ENCODE measurements at places on chromosomes 16 and 17. TPM values are rescaled to one million over a fixed set of nuclear protein-coding genes. Genes with fewer than 3 reads are reported as not detected.
A peak's percentile ranks its signal among the peaks of the same experiment; 100 is the strongest.

GRCh38 chr16:67055712-67056487, 27.0 kb downstream of the CBFB start:
- DNase-seq, result no peak

DNA sequence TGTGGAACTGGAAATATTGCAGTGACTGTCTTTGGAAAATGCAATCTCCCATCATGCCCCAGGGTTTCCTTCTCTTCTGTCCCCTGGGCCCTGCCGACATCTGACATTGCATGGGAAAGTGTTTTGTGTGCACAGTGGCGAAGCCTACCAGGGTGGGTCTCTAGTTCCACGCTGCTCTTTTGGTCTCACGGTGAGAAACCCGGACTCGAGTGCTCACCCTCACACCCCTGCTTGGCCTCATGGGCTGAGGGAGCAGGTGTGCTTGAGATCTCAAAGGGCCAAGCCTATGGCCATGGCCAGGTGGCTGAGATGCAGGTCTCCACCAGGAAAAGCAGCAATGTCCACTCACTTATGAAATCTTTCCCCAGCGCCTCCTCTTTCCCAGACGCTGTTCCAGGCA, 32.0 kb downstream of the SPNS3 start:
- no peak for DNase-seq

DNA sequence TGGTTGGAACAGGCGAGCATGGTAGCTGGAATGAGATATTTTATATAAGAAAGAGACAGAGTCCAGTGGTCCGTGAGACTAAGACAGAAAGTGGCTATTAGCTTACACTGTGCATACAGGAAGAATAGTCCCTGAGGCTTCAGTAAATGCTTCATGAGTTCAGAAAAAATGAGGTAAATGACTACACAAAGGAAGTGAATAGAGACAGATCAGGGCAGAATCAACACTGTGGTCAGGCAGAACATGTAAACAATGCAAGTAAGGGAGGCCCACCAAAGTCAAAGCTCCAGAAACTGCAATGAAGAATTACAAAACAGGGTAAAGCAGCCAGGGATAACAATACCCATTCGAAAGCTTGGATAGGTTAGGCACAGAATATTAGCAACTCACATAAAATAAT, 4.8 kb downstream of the ABCA10 start:
- DNase-seq, result no peak

DNA sequence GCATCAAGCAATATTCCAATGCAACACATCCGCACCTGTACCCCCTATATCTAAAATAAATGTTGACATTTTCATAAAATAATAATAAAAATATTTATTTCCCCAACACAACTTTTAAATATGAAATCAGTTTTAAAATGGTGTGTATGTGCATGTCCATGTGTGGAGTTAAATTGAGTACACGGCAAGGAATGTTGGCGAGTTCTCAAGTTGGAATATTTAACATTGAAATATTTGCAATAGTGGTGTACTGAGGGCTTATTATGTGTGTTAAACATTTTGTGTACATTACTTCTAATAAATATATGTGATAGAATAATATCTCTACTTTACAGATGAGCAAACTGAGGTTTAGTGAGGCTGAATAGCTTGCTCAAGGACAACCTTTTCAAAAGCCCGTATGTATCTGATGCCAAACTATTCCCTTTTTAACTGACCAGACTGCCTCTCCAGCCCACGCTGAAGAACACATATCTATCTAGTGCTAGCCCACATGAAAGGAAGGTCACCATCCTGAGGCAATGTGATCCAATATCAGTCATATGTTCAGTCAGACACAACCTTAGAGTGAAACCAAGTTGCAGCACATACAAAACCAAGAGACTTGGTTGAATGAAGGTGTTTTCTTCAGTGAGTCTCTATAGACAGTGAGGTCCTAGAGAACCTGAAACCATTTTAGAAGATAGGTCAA, 192.2 kb upstream of the CDH11 start:
- no peak for DNase-seq

DNA sequence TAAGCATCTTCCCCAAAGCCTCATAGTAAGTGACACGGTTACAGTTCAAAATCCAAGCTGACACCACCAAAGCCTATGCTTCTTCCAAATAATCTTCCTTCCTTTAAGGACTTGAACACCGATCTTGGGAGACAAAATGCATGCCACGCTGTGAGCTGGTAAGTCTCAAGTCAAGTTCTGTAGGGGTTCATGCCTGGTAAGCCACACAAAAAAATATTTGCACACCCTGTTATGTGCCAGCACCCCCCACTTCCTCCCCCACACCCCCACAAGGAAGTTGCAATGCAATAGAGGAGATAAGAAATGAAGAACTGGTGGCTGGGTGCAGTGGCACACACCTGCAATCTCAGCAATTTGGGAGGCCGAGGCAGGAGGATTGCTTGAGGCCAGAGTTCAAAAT, 5.6 kb downstream of the NOG start:
- no peak for DNase-seq

GRCh38 chr16:51167170-51167895, 16.3 kb upstream of the SALL1 start:
- no peak for DNase-seq

DNA sequence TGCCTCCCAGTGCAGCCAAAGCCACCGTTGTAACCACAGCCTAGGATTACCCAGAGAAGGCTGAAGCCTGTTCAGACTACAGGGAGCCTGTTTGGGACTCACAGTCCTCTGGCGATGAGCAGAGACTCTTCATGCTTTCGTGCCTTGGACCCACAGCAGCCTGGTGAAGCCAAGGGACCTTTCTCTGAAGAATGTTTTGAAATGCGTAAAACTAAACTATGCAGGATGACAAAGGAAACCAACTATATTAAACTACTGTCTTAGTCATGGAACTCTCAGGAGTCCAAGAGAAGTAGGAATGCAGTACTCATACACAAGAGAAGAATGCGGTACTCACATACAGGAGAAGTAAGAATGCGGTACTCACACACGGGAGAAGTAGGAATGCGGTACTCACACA, 20.9 kb downstream of the ABR start:
- no peak for DNase-seq

DNA sequence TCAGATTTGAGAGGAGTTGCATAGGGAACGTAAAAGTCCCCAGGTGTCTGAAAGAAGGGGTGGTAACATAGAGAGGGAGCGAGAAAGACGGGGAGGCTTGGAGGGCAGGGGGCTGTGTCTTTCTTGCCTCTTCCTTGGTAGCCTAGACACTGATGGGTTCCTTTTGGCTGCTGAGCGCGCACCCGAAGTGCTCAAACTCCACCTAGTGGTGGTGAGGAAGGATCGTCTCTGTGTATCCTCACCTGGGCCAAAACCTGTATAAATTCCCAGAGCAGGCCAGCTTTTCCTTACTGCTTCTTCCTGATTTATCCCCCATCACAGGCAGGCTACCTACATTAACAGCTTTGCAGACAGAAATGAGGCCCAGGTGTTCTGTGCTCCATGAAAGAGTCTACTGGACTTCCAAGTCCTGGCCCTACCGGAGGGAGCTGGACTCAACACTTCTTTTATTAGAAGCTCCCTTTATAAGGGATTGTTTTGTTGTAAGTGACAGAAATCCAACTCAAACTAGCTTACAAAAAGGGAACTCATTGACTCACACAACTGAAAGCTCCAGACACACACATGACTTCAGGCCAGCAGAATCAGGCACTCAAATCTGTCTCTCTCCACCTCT, 5.5 kb upstream of the SLC25A35 start:
- DNase-seq, result peak; percentile 56

DNA sequence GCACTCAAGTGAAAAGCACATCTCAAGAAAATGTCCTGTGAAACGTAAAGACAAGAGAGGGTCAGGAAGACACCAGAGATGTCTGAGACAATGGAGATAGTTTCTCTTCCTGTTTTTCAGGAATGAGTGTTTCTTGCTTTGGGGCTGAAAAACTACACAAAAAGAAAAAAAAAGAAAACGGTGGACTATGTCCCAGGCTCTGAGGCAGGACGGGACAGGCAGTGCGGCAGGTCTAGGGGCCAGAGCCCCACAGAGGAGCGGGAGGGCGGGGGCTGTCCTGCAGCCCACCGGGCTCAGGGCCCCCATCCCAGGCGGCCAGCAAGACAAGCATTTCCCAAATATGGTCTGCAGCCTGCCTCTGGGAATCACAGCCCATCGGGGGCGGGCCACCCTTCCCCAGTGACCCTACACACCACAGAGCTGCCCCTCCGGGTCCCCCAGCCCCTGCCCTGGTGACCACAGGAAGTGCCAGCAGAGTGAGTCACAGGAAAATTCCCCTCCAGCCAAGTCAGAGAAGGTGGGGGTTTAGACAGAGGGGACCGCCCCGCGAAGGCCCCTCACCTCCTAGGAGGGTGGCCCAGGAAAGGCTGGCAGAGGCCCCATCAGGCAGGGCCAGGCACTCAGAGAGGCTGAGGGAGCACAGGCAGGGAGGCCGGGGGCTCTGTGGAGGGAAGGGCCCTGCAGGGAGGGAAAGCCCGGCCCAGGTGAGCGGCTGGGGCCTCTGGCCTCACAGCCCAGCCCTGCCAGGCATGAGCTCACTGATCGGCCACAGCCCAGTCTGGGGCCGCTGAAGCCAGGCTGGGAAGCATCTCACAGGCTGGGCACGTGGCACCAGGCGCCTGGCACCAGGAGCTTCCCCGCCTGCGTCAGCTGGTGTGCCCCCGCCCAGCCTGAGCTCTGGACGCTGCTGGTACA, 6.3 kb downstream of the BCAR1 start:
- DNase-seq, result peak; percentile 68

DNA sequence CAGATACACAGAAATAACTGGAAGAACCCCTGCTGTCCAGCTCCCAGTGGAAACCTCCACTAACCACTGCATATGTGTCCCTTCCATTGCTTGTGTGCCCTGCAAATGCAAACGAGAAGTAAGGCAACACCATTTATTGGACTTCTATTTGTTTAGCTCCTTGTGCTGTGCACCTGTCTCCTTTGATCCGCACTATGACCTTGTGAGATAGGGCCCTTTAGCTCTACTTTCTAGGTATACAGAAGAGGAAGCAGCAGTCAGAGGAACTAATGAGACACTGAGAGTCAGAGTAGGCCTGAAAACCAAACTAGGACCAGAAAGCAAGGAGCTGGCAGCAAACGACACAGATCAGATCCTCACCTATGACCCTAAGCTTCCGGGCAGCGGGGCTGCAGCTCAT, 22.4 kb downstream of the SOX9 start:
- peak; percentile 30 for DNase-seq

GRCh38 chr17:42519546-42520491, 16.2 kb upstream of the NAGLU start:
- DNase-seq, result peak; percentile 90

DNA sequence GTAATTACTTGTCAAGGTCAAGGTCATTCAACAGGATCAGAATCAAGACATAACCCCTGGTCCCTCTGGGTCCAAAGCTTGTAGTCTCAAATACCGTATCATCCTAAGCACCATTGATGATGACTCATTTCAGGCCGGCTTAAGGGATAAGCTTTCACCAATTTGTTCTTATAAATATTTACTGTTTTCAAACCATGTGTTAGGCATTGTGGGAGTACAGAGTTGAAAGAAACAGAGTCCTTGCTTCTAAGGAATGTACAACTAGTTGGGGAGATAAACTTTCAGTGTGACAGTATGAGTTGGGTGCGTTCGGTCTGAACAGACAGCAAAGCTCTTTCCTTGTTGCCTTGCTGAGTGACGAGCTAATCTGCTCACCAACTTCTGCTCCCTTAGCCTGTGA, 183.5 kb upstream of the MAF start:
- DNase-seq, result no peak

DNA sequence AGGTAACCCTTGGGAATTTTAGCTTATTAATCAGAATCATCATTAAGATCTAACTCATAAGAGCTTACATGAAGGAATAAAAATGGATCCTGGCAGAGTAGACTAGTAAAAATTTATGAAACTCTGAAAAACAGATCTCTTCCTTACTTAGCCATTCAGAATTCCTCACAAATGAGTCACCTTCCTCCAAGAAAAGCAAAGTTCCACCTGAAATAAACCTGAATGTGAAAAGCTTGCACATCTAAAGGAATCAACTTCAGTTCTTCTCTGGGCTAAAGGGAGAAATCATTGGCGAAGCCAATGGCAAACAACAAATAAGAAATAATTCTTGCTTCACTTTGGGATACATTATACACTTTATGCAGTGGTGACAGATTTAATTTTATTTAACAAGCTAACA, 22.7 kb downstream of the MYO1D start:
- no peak for DNase-seq

NPIPA8 gene
- 0.59 TPM for total RNA-seq

MEOX1 gene
- 1.2 TPM for total RNA-seq

UQCRC2 gene
- 643 TPM for total RNA-seq

NKIRAS2 gene
- 29.4 TPM for total RNA-seq

All from left colon (tissue), 2 donors.